ENCODE measurements at places on chromosomes 5 and 9.

DNA sequence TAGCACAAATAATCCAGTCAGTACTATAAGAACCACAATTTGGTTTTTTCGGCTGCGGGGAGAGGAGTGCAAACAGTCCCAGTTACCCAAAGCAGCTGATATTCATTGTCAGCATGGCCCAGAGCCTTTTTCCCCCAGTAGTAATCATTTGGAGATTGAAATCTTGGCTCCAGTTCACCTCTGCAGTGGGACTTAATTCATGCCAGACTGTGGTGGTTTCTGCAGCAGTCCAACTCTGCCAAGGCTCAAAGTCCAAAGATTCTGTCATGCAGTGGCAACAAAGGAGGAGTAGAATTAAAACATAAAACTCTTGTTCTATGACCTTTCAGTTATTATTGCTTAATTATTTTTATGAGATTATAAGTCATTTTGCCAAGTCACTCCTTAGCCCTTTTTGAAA, 25.0 kb upstream of the TRIM36 start:
- no peak for DNase-seq

- peak; percentile 3 for DNase-seq
Measured at GRCh38 chr9:37747271-37747753, 6.3 kb upstream of the TRMT10B start.

DNA sequence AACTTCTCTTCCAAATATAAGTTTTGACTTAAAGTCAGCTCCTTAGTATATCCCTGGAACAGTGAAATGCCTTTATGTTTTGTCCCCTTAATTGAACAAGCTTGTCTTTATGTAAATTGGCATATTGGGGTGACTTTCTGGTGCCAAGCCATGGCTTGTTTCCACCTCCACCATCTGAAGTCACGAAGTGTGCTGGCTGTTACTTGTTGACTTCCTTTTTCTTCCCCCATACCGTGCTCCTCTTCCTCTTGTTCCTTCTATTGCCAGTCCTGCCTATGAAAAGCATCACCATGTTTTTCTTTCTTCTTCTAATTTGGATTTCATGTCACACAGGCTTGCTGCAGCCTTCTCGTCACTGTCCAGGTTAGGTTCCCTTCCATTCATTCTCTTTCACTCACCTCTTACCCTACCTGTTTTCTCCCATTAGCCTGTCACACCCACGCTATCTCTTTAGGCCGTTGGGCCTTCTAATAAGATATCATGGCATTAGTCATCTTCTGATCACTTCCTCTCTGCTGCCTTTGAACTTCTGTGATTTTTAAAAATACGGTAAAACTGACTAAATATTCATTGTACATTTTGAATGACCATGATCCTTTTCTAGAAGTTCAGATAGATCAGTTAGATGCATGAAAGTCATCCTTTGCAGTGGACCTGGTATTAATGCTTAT, 48.1 kb downstream of the IQGAP2 start:
- DNase-seq: no peak

DNA sequence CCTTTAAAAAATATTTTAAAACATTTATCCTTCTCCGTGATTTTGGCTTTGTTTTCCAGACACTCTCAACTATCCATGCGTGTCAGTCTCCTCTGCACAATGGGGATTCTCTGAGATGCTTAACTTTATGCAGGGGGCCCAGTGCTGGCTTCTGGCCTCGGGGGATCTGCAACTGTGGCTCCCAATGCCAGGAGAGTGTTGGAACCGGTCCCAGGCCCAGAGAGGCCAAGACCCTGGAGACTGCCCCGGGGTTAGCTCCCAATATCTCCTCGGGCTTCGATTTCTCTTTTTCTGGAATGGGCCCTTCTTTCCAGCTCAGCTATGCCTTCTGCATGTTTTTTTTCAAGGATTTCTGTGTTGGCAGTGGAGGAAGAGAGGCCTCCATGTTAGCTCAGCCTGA, 20.1 kb upstream of the SARDH start:
- no peak for DNase-seq

DNA sequence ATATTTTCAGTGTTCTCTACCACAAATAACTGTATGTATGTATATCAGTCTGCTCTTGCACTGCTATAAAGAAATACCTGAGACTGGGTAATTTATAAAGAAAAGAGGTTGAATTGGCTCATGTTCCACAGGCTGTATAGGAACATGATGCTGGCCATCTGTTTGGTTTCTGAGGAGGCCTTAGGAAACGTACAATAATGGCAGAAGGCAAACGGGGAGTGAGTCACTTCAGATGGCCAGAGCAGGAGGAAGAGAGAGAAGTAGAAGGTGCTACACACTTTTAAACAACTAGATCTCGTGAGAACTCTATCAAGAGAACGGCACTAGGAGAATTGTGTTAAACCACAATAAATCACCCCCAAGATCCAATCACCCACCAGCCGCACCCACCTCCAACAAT, 121.7 kb downstream of the ADAMTS6 start:
- no peak for DNase-seq

DNA sequence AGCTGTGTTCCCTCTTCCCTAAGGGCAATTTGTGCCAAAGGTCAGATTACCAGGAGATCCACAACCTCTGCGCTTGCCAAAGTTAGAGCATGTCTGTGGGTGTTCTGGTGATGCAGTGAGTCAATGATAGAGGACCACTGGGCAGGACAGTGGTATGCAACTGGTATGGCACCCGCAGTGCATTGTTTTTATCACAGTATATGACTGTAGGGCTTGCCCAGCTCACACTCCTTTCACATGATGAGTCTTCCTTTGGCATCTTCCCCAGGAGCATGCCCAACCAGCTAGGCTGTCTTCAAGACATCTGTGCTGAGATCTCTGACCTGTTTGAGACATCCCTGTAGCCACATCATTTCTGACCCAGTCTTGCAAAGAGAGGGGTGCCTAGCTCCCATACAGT, 1650.0 kb upstream of the CDH6 start:
- DNase-seq: no peak

- no peak for DNase-seq
Measured at GRCh38 chr5:151454166-151454565, 6.8 kb downstream of the SLC36A1 start.

DNA sequence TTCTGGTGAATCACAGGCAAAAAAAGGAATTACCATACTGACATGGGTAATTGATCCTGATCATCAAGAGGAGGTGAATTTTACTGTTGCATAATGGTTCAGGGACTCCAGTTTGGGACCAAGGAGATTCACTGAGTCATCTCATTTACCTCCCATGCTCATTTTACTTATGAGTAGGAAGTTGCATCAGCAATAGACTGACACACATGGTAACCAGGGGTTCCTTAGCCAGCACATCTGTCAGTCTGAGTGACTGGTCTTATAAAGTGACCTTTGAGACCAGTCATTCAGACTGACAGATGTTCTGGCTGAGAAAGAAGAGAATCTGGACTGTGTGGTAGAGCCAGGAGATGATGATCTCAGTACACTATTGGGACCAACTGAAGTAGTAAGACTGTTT, 384.6 kb upstream of the CD180 start:
- DNase-seq: no peak

DNA sequence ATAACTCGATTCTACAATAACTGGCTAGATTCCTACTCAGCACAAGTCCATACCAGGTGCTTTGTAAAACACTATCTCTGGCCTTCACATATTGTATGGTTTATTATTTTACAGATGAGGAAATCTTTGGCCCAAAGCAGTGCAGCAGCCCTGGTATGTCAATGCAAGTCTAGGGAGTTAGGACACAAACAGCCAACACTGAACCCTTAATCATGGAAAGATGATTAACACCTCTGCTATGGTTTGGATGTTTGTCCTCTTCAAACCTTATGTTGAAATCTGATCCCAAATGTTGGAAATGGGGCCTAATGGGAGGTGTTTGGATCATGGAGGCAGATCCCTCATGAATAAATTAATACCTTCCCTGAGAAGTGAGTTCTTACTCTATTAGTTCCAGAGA, 76.6 kb downstream of the MAPKAP1 start:
- DNase-seq: no peak

DNA sequence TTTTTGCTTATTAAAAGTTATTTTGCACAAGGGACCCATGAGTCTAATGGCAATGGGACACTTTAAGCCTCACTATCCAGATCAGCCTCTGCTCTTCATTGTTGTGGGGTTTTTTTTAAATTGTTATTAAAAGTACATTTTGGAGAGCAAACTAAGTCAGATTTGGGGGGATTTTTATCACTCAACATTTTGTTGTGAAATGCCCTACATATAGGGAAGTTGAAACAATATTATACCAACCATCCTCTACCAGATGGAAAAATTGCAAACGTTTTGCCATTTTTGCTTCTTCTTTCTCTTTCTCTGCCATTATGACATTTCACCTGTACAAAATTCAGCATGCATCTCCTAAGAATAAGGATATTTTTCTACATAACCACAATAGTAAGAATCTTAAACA, 75.3 kb downstream of the SLC1A3 start:
- no peak for DNase-seq

GRCh38 chr9:126451316-126451885, 124.8 kb downstream of the MVB12B start:
- DNase-seq: no peak

GRCh38 chr9:78923966-78924659, 627.2 kb downstream of the PSAT1 start:
- no peak for DNase-seq

GRCh38 chr5:169094586-169095409, 206.1 kb downstream of the SLIT3 start:
- DNase-seq: no peak
